Left colon (tissue), 2 donors: ENCODE measurements at places on chromosomes 16 and 17. TPM values are rescaled to one million over a fixed set of nuclear protein-coding genes. Genes with fewer than 3 reads are reported as not detected.

The RRAD gene
- 3.9 TPM for total RNA-seq

The SLC2A4 gene
- 9.7 TPM for total RNA-seq

The CBLN1 gene
- total RNA-seq: 0.40 TPM

The PRRT2 gene
- total RNA-seq: 2.0 TPM

The VMP1 gene
- 459 TPM for total RNA-seq

The EFNB3 gene
- total RNA-seq: 0.25 TPM

The ACOX1 gene
- 225 TPM for total RNA-seq

The GDPD1 gene
- 3.9 TPM for total RNA-seq

The ALOX15 gene
- 0.12 TPM for total RNA-seq

The FBXO39 gene
- total RNA-seq: not detected

The TCAP gene
- 0.43 TPM for total RNA-seq

The LGALS9B gene
- 46.2 TPM for total RNA-seq

The ELAC2 gene
- 39.9 TPM for total RNA-seq

The CBX2 gene
- 0.78 TPM for total RNA-seq

The KRT39 gene
- total RNA-seq: not detected

The NPIPA7 gene
- 3.6 TPM for total RNA-seq

The CACNG1 gene
- not detected for total RNA-seq

The AIPL1 gene
- total RNA-seq: not detected

The CD300LG gene
- 0.87 TPM for total RNA-seq

The TNK1 gene
- 24.9 TPM for total RNA-seq

The FOXL1 gene
- total RNA-seq: 4.2 TPM

The PARN gene
- total RNA-seq: 24.3 TPM

The SUPT4H1 gene
- 63.0 TPM for total RNA-seq

The CA7 gene
- 157 TPM for total RNA-seq

The PDILT gene
- not detected for total RNA-seq

The DOC2A gene
- total RNA-seq: 9.2 TPM

The KCNAB3 gene
- total RNA-seq: 3.1 TPM

The SBK1 gene
- 0.28 TPM for total RNA-seq
